ENCODE measurements at places on chromosomes 1 and 21.

- DNase-seq, result no peak
Measured at GRCh38 chr1:7644086-7644485, 127.0 kb upstream of the VAMP3 start.

DNA sequence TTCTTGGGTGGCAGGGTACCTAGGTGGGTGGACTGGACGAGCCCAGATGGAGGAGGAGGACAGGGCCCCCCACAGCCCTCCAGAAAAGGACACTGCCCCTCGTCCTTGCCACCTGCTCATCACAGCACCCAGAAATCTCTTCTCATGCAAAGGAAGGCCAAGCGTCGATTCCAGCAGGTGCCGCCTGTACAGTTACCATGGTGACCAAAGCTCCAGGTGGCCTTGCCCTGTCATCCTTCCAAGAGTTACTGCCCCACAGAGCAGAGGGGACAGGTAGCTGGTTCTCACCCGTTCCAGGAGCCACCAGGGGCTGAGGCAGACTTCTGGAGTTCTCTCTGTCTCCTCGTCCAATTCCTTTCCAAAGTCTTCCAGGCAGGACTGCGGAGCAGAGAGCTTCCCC lies 119.9 kb upstream of the VAMP3 start:
- no peak for DNase-seq

DNA sequence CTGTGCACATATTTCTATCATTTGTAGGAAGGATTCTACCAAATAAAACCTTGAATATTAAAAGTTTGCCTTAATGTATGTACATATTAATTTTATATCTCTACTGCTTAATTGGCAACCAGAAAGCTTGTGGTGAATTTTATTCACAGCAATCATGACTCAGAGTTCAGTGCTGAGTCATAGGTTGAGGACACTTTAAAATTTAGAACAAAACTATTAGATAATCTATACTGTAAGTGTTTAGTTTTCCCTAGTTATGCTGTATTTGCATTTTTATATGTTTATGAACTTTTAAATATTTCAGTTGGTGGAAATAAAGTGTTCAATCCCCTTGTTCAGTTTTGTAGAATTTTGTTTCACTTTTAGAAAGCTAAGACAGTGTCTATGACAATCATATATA lies 841.5 kb downstream of the KCNT2 start:
- peak; percentile 37 for DNase-seq

DNA sequence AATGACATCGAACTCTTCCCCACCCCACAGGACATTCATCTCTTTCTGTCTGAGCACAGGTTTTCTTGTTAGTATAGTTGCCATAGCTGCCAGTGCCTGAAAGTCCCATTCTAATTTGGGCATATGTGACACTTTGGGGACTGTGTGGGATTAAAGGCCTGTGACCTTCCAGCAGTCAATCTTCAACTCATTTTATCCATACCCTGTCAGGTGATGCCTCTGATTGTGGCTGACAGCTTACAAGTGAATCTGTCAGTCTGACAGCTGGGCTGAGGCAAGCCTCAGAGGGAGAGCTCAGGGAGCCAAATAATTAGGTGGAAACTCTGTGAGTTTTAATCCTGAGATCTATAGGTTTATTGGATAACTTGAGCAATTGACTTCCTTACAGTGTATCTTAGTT lies 29.6 kb downstream of the ZCCHC17 start:
- DNase-seq, result no peak

DNA sequence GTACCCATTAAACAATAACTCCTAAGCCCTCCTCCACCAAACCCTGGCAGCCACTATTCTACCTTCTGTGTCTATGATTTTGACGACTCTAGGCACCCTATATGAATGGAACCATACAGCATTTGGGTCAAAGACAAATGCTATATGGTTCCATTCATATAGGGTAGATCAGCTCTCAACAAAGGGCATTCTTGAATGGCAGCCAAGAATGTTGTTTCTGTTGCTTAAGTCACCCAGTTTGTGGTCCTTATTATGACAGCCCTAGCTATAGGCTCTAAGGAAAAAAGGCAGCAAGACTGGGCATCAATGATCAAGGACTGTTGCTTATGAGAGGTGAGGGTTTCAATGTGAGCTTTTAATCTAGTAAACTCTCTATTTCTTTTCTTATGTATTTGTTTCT lies 4.7 kb upstream of the SLC5A9 start:
- no peak for DNase-seq

DNA sequence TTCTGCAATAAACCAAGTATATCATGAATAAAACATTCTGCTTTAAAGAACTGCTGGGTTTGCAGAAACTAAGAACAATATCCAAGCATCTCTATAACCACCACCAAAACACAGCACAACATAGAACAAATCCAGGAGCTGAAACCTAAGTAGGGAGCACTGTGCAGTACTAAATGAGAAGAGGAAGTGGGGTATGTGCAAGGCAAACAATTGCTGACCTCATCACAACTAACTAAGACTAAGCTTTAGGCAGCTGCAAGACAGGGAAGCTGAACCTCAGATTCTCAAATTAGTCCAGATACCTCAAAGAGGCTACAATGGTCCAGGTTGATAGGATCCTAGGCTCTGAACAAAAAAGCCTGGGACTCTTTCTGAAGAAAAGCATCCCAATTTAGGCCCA lies 172.6 kb downstream of the SLC44A5 start:
- DNase-seq, result no peak

- DNase-seq, result peak; percentile 41
Measured at GRCh38 chr1:83799594-83799993, 199.3 kb downstream of the TTLL7 start.

- no peak for DNase-seq
Measured at GRCh38 chr1:42172381-42173133, 8.0 kb upstream of the GUCA2A start.

GRCh38 chr1:97632075-97632474 lies 288.8 kb downstream of the DPYD start:
- DNase-seq, result no peak

DNA sequence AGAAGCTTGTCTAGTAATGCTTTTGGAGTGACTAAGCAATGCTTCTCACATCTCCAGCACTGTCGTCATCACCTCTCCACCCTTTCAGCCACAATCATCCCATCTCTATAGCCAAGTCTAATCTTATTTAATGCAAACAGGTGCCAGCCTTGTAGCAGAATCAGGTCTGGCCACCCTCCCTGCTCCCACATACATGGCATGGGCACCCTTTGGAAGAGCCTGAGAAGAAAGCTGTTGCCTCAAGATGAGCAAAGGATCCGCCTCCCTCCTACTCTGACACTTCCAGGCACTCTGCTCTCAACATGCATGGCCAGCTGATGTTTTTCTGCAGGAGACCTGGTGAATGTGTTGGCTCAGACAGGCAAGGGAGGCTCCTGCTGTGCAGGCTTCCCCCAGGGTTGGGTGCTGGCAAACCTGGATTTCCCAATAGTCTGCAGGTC lies 113.1 kb upstream of the GRIK3 start:
- DNase-seq, result no peak

DNA sequence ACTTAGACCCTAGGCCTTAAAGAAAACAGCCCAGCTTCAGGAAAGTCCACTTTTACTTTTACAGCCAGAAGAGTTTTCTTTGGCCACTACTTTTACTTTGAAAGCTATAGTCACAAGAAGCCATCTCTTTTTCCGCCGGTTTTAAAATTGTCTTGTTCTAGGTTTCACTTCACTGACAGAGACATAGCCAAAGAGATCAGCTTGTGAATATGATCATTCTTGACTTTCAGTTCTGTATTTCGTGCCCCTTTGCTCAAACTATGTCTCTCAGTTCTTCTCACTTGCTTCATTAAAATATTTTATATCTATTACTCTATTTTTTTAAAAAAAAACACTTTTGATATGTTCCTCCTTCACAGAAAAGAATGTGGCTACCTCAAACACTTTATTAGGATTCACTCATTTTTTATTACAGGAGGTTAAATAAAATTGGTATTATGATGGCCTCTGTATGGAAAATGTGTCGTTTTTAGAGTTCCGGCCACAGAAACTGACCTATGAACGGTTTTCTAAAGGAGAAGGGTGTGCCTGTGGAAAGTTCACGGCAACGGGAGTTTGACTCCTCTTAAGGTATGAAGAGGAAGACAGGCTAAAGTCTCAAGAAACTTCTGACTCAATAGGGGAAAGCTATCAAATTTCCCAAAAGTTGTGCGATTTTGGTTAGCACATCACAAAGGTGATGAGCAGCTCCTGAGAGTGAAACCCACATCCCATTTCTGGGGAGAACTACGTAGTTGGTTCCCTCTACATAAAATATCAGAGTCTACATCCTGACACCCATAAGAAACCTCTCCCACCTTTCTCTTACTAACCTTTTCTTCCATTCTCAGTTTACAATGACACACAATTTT lies 1.2 kb downstream of the MCOLN2 start:
- DNase-seq, result no peak

DNA sequence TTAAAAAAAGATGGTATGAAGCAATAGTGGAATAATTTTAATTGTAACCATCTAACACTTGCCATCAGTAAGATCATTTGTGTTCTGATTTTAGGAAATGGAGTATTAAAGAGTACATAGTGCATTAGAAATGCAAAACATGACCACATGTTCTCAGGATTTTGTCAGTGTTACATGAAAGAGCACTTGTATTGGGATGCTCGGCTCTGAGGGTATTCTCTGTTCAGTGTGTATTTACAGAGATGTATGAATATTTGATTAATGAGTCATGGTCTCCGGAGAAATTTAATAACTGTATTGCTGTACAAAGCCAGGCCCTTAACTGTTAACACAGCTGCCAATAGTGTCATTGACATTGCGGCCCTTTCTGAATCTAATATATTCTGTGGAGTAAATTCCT lies 91.7 kb downstream of the ATG4C start:
- no peak for DNase-seq

DNA sequence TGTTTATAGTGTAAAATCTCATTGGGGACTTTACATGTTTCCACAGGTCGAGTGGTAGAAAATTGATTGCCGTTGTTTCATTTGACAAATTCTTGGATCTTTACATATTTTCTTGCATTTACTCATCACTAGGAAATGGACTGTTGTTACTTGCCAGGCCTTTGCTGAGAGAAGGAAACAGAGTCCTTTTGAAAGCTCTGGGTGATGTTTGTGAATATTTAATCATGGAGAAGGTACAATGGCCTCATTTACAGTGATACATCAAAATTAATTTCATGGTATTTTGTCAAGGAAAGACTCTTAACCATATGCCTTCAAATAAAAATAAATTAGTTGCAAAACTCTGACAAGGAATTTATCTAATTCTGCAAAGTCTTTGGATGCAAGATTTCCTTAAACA lies 198.0 kb downstream of the GRIK1 start:
- no peak for DNase-seq

- peak; percentile 13 for DNase-seq
Measured at GRCh38 chr1:2801535-2802291, at the start of gene TTC34. Gene TTC34, minus strand, starts transcription at chr1:2801693. Its CDS starts 866 bp downstream, at chr1:2800827.

Data from adipocyte (in vitro differentiated cells).